Mucosa of gallbladder (tissue), 1 donor: ENCODE measurements at places on chromosomes 3 and 15. TPM values are rescaled to one million over a fixed set of nuclear protein-coding genes. Genes with fewer than 3 reads are reported as not detected.

DNA sequence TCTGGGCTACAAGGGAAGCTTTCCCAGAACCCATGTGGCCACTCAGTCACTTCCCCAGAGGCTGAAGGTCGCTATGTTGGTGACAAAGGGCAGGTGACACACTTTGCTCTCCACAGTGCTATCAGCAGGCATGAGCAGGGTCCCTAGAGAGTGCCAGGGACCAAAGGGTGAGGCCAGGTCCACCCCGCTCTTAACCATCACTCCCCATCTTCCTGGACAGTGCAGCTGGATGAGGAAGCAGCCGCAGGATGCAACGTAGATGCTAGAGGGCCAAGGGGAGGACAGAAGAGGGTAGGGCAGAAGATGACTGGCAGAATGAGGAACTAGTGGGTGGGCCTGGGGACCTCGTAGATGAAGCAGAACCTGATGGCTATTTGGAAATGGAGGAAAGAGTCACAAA, 13.6 kb upstream of the LTF start:
- DNase-seq = no peak

PAQR9 gene
- 0.32 TPM for total RNA-seq

NME9 gene
- total RNA-seq = 2.6 TPM

- no peak for DNase-seq
These were observed at the start of gene PROK2 for GRCh38 chr3:71784914-71785531. Gene PROK2 (minus strand): TSS chr3:71785148. CDS start chr3:71785052, 96 bp downstream.

CLSTN2 gene
- 7.1 TPM for total RNA-seq

CCR4 gene
- 0.49 TPM for total RNA-seq

CYP1A2 gene
- total RNA-seq = 0.14 TPM

DNA sequence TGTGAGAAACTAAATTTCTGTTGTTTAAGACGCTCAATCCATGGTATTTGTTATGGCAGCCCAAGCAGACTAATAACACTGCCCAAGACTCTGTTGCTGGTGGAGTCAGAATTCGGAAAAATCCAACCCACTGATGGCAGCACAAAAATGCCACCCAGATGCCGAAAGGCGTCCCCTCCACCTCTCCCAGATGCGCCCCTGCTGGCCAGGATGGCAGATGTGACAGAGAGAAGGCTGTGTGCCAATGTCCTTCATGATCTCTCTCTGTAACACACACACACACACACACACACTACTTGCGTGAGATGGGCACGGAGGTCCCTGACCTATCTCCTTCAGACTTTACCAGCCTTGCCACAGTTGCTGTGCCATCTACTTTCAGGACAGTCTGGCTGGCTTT, 10.9 kb upstream of the LYSMD4 start:
- no peak for DNase-seq

DNA sequence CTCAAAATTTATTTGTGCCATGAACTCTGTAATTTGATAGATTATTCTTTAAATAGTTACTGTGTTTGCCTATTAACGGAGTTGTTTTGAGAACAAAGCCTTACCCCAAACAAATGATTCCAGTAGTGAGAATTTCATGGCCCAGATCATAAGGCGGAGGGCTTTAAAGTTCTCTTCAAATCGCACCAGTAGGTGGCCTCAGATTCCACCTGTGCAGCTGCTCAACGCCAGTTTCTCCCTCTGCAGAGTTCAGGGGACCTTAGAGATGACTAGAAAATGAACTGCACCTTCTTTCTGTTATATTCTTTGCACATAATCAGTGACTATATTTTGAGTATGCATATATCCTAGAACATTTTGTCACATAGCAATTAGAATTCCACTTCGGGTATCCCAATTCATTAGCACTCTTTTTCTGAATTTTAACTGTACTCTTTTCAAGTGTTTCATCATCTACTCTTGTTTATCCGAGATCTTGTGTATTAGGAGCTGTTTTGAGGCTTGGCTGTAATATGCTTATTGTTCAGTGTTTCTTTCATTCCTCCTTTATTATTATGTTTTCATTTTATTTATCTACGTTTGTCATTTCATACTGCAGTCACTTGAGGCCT, 232.6 kb upstream of the CHRM5 start:
- no peak for DNase-seq

MESP2 gene
- 0.75 TPM for total RNA-seq

GABRR3 gene
- total RNA-seq = not detected

GRCh38 chr15:73786538-73786937, 33.4 kb upstream of the INSYN1 start:
- DNase-seq = no peak

DNA sequence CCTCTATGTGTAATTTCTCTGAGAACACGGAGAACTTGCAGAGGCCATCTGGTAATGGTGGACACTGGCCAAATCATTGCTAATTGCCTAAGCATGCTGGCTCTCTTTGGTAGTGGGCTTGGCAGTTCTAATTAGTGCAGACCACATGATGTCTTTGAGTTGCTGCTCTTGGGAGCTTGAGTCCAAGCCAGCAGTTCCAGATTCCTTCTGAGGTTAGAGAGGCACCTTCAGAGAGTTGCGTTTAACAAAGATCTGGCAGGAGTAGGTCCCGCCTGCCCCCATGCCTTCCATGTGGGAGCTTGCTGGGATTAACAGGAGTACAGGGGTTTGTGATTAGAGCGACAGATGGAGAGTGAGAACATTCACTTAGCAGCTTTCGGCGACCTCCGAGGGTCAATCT, 449.0 kb upstream of the LMCD1 start:
- DNase-seq = peak; percentile 46

DNA sequence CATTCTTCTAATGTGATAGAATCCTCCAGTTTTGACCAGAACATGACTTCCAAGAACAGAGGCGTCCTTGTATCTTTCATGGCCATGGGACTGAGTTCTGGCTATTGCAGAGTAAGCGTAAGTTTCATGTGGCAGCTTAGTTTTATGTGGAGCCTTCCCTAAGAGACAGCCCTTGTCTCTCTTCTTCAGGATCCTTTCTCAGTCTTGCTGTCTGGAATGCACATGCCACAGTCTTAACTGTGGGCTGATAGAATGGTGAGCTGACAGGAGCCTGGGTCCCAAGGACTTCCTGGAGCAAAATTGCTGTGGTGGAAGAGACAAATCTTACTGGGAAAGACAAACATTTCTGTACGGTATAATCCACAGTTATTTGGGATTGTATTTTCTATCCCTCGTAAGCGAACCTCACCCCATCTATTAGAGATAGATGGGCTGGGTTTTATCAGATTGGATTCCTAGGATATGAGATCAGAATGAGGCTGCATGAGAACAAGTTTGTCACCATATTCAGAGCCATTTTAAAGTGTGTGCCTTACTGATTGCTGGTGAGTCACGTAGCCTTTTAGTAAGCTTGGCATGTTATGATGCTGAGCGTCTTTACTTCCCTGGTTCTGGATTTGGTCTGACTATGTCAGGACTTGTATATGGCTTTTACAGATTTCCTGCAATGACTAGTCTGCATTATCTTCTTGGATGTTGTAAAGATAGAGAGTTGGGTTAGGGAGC, 32.8 kb downstream of the CDIN1 start:
- no peak for DNase-seq

DNA sequence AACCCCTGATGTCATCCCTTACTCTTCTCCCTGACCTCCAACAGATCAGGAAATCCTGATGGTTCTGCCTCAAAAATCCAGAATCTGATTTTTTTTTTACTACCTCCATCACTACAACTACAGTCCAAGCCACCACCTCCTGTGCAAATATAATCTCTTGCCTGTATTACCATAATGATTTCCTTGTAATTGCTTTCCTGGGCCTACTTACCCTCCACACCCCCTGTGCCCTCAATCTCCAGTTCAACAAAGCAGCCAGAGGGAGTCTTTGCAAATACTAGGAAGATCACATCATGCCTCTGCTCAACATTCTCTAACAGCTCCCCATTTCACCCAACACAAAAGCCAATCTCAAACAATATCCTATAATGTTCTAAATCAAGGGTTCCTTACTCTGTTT, 159.9 kb downstream of the FMN1 start:
- no peak for DNase-seq

LMAN1L gene
- not detected for total RNA-seq

GRCh38 chr15:37041042-37041441, 59.3 kb downstream of the MEIS2 start:
- DNase-seq = no peak

DNA sequence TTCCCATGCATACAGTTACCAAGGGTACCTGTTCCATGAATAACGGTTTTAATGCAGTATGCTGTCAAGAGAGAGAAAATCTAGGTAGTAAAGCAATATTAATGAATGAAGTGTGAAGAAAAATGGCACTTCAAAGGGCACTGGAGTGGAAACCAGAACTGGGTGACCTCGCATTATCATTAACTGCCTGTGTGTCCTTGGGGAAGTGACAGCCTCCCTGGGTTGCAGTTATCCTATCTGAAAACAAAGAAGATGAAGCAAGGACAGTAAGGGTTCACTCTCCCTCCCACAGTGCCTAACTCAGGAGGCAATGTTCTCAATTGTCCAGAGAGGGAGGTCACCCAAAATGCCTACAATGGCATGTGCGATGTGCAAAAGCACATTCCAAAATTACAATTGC, 15.1 kb downstream of the MTHFS start:
- no peak for DNase-seq

DNA sequence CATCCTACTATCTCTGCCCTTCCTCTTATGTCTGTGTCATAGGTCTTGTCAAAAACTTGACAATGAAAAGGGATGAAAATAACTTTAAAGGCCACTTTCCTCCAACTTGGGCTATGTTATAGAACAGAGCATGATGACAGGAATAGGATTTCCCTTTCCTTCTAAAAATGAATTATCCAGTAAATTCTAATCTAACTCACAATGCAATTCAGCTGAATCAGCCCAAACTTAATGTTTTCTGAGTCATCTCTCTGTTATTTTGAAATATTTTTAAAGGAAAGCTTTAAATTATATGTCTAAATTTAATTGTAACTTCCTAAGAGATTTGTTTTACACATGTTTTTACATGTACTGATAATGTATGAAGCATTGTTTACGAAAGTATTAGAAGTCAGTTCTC, 258.5 kb downstream of the BBX start:
- no peak for DNase-seq

GRCh38 chr3:152957491-152957890, 122.6 kb downstream of the P2RY1 start:
- no peak for DNase-seq

GRCh38 chr3:47897954-47898353, 95.0 kb downstream of the DHX30 start:
- DNase-seq = no peak

DNA sequence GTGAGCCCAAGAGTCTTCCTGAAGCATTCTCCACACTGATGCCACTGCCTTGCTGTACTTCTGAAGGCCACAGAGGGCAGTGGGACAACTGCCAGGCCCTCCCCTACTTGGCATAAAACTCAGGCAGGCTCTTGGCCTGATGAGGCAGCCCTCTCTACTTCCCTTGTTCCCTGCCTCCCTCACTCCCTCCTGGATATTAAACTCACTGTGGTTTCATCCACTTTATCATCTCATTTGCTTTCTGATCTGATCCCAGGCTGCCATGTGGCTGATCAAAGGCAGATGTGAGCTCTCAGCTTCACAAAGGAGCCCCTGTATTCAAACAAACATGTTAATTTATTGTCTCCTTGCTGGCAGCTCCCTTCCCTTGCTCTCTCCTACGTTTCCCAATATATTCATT, 533.5 kb downstream of the IGSF11 start:
- peak; percentile 14 for DNase-seq

CNTN6 gene
- not detected for total RNA-seq

GRCh38 chr3:76300746-76301145, 515.4 kb upstream of the ZNF717 start:
- DNase-seq = no peak
